ENCODE measurements at places on chromosomes 7 and 10. TPM values are rescaled to one million over a fixed set of nuclear protein-coding genes. Genes with fewer than 3 reads are reported as not detected.

The EBF3 gene
- 22.8 TPM for total RNA-seq

The SFTPA1 gene
- not detected for total RNA-seq

The AMZ1 gene
- total RNA-seq, result 0.06 TPM

The STMP1 gene
- 29.6 TPM for total RNA-seq

The EBLN1 gene
- not detected for total RNA-seq

The SMO gene
- 20.9 TPM for total RNA-seq

The PITRM1 gene
- total RNA-seq, result 50.7 TPM
